Jurkat, Clone E6-1 (cell line): ENCODE measurements at places on chromosomes 13 and 19.

DNA sequence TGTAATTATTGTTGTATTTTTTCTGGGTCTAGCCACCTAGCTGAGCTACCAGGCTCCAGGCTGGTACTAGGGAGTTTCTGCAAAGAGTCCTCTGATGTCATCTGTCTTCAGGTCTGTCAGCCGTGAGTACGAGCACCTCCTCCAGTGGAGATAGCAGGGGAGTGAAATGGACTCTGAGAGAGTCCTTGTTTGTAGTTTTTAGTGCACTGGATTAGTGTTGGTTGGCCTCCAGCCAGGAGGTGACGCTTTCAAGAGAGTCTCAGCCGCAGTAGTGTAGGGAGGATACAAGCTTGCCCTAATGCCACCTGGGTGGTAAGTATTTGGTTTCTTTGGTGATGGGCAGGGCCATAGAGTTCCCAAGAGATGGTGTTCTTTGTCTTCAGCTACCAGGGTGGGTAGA lies 384.8 kb downstream of the SLC7A1 start:
- DNase-seq = no peak

DNA sequence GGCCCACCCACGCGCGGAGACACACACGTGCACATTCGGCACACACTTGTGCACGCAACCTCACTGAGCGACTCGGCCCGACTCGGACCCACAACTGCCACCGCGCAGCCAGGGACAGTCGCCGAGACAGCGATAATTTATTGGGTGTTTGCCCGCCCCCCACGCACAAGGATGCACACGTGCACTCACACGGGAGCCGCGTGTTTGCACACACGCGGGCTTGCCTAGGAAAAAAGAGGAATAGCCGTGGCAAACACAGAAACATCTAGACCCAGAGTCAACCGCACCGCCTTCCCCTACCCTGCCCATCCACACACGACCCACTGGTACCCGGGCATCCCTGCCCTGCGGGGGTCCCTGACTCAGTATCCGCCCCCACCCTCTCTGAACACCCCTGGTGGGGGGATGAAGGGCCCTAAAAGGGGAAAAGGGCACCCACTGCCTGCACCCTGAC lies 1.1 kb upstream of the SSBP4 start:
- DNase-seq = no peak

DNA sequence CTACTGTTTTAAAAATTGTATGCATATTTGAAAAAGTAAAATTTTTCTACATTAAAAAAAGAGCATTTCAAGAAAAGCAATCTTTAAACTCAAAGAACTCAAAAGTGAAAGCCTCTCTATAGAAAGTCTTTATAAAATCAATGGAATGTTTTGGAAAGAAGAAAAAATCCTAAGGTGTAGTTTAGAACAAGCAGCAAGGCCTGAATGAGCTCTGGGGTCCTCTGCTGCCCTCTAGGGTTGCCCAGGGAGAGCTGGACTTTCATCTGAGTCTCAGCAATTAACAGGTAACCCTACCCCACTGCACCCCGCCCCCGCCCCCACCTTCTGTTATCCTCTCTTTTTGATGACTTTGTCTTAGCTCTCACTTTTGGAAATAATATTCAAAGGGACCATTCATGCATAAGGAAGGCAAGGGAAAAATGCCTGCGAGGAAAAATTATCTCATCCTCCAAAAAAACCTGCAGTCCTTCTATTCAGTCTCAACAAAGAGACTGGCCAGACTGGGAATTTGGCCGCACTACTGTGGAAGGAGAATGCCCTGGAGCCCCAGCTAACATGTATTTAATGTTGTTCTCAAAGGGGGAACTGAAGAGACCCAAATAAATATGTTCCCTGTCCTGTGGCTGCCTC lies 24.1 kb downstream of the SLC25A30 start:
- DNase-seq = peak; percentile 27

DNA sequence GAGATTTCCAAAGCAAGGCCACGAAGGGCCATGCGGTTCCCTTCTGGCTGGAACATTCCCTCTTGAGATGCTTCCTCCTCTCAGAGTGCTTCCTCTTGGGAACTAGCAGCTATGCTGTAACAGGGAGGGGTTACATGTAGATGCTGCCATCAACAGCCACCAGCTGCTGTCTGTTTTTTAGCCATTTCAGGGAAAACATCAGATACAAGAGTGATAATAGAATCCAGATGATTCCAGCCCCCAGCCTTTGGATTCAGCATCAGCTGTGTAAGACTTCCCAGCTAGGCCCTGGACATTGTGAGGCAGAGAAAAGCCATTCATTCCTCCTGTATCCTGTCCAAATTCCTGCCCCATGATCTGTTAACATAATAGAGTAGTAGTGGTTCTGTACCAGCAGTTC lies 8.2 kb upstream of the ZNF177 start:
- DNase-seq = no peak

- no peak for DNase-seq
Measured at GRCh38 chr19:11451871-11452619, 16.6 kb downstream of the PRKCSH start.

GRCh38 chr19:40907968-40908735 lies 26.1 kb upstream of the CYP2A7 start:
- peak; percentile 9 for DNase-seq

DNA sequence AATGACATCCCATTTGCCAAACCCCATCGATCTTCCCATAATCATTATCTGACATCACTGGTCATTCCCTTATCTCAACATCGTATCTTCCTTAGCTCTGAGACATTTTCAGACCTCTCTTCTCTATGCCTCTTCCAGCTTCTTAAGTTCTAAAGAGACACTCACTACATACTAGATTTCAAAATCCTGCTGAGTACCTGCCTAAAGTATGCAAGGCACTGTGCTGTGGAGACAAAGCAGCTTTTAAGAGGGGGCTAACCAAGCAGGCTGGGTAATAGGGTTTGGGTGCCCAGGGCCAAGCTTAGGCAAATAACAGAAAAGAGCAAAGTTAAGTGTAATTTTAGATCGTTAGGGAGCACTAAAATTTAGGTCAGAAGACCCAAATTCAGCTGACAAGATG lies 3.4 kb upstream of the POMP start:
- DNase-seq = no peak

- DNase-seq = peak; percentile 62
Measured at GRCh38 chr19:14450168-14450874, 17.2 kb downstream of the PKN1 start.

GRCh38 chr13:30830638-30830965 lies 75.5 kb upstream of the MEDAG start:
- DNase-seq = no peak

- no peak for DNase-seq
Measured at GRCh38 chr13:94176561-94176960, 302.9 kb downstream of the DCT start.

DNA sequence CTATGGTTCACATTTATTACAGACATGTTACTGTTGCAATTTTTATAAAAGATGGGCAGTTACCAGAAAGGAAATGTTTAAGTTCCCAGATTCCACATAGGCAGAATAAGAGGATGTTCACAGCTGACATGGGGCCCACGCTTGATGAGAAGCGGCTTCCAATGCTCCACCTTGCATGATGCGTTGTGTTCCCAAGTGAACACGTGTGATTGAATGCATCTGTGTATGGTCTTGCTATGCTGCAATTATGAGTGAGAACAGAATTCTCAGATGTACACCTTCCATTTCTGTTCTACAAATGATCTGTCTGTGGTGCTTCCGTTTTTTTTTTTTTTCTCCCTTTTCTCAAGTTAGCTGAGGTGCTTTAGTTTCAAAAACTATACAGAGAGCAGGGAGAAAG lies 15.5 kb downstream of the UPF3A start:
- no peak for DNase-seq

DNA sequence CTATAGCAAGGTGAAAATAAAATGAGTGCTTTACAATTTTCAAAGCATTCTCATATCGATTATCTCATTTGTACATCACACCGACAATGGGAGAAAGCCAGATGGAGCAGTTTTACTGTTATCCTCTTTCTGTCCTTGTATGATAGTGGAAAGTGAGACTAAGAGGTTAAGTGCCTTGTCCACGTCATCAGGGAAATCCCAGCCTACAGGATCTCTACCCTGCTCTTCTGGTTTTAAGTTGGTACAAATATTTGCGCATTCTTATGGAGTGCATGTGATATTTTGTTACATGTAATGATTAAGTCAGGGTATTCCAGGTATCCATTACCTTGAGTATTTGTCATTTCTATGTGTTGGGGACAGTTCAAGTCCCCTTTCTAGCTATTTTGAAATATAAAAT lies 12.4 kb upstream of the ENOX1 start:
- DNase-seq = no peak

DNA sequence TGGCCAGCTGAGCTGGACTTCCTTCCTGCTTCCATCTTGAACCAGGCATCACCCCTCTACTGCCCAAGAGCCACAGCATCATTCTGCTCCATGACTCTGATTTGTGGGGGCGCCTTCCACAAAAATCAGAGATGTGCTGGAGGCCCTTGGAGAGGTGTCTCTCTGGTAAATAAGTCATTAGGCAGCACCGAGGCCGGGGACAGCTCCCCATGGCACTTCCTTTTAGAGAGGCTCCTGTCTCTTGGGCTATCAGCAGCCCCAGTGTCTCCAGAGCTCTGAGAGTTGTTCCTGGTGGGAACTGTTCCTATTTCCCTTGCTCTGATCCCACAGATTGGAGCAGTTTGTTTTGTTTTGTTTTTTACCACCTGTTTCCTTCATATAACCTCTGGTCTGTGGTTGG lies 19.9 kb downstream of the NWD1 start:
- no peak for DNase-seq

GRCh38 chr13:40399756-40400155 lies 266.7 kb downstream of the FOXO1 start:
- no peak for DNase-seq

- no peak for DNase-seq
Measured at GRCh38 chr13:81609335-81609734, 1268.4 kb upstream of the SPRY2 start.

DNA sequence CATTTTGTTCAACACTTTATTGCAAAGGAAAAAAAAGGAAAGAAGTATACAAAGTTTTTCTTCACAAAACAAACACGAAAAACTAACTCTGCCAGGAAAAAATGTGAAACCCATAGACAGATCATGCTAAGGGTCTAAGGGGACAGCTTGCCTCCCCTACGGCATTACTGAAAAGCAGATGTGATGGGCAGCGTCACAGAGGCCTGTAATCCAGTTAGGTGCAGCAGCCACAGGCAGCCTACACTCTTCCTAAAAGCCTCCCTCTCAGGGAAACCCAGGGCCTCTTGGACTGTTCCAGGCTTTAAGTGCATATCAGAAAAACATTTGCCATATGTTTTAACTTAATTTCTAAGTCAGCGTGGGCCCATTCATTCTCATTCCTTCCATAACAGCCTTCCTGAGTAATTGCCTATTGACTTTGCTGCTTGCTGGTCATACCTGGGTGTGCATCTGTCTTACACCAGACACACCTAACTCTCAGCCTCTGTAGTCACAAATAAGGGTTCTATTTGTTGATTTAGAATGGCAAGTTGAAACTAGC lies 135.7 kb upstream of the SERP2 start:
- no peak for DNase-seq

GRCh38 chr13:110294146-110294545 lies 12.8 kb downstream of the COL4A1 start:
- DNase-seq = no peak

GRCh38 chr13:91372911-91373310 lies 25.4 kb downstream of the MIR17HG start:
- no peak for DNase-seq
